Upper lobe of left lung (tissue), 6 donors: ENCODE measurements at places on chromosomes 6 and 20. TPM values are rescaled to one million over a fixed set of nuclear protein-coding genes. Genes with fewer than 3 reads are reported as not detected.

DNA sequence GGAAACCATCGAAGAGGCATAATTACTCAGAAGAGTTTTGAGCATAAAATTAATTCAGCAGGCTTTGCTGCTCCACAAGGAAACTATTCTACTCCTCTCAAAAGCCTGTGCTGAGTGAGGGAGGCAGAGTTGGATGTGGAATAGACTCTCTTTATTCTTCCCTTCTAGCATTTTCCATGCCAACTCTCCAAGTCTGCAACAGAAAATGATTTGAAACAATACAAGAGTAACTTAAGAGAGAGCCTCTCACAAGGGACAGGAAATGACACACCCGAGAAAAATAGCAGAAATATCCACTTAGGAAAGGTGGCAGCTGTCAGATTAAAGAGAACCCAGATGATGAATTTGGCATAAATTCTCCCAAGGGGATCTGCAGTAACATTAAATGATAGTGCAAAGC, 26.3 kb upstream of the LAMP5 start:
- no peak for DNase-seq

DNA sequence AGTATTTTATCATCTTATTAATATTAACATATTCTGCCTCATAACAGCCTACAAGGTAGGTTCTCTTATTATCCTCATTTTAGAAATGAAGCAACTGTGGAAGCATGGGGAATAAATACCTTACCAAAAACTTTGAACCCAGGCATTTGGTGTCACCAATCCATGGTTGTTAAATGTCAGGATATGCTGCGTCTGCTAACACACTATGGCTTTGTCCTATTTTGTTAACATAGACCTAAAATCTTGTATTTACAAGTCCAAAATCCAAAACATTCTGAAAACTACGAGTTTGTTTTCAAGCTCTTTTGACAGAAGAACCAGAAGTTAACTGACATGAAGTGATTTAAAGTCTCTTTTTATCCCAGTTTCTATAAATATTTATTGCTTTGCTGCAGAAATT, 53.4 kb downstream of the BMP5 start:
- DNase-seq, result no peak

GRCh38 chr6:28947067-28947765, 23.4 kb upstream of the TRIM27 start:
- no peak for DNase-seq

GRCh38 chr20:1427457-1428054, 34.7 kb upstream of the FKBP1A start:
- no peak for DNase-seq

DNA sequence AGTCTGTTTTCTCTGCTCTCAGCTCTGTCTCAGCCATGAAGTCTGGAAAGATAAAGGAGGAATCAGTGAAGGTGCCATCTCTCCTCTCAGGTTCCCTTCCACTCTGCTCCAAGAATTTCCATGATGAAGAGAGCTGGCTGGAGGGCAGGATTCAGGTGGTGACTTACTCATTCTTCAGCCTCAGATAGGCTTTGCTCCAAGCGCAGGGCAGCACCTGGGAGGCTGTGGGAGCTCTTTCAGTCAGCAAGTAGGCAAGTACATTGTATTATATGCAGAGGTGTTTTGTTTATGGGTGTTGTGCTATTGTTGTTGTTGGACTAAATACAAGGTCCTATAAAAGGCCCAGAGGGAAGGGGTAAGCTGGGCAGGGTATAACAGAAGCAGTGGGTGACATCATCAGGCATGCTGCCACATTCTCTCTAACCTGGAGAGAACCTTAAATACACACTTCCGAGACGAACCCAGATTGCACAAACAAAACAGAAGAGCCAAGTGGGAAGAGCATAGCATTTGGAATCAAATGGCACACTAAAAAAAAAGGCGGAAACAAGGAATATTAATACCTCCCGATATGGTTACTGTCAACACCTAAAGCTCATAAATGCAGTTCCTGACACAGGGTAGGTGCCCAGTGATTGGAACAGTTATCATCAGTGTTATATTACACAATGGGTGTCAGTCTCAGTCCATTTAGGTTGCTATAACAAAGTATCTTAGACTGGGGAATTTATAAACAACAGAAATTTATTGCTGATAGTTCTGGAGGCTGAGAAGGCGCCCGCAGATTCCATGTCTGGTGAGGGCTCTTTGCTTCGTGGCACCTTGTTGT, 14.5 kb upstream of the PSMG4 start:
- no peak for DNase-seq

AK9 gene
- 5.9 TPM for total RNA-seq

HCRTR2 gene
- not detected for total RNA-seq

MROH8 gene
- 2.3 TPM for total RNA-seq

R3HDML gene
- total RNA-seq, result not detected
